ENCODE measurements at places on chromosomes 5 and 9. TPM values are rescaled to one million over a fixed set of nuclear protein-coding genes. Genes with fewer than 3 reads are reported as not detected.

The FSTL4 gene
- total RNA-seq = not detected

The CMYA5 gene
- 0.89 TPM for total RNA-seq

The ANKRD18A gene
- not detected for total RNA-seq

The NR2F1-AS1 gene
- 11.2 TPM for total RNA-seq

The PCDHB12 gene
- not detected for total RNA-seq

The SYK gene
- not detected for total RNA-seq

All from myometrial cell (primary cell).